ENCODE measurements at places on chromosomes 2 and 18.

DNA sequence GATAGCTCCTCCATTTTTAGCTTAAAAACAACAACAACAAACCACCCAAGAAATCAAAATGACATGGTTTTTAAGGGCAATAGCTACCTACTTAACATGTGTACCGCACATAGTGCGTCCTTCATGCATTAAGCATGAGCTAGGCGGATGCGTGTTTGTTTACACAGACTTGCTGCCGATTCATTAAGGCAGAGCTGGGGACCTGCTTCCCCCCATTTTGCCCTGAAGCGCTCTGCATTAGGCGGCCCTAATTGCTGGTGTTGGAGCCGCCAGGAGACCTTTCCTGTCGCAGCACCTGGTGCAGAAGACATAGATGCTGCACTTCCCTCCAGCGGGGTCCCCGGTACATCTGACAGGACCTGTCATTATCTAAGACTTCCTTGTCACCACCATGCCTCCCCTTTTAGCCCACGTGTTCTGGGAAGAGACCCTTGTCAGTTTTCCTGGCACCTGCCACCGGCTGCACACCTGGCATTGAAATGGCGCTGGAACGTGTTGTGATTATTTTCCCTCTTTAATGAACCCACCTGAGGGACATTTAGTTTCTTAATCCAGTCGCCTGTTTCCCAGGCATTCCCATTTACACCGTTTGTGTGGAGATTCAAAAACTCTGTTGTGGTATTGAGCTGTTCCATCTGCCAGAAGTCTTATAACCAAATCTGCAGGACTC lies 261.1 kb upstream of the RAB12 start:
- no peak for DNase-seq

GRCh38 chr2:238820916-238821315 lies 27.0 kb upstream of the TWIST2 start:
- DNase-seq = no peak

DNA sequence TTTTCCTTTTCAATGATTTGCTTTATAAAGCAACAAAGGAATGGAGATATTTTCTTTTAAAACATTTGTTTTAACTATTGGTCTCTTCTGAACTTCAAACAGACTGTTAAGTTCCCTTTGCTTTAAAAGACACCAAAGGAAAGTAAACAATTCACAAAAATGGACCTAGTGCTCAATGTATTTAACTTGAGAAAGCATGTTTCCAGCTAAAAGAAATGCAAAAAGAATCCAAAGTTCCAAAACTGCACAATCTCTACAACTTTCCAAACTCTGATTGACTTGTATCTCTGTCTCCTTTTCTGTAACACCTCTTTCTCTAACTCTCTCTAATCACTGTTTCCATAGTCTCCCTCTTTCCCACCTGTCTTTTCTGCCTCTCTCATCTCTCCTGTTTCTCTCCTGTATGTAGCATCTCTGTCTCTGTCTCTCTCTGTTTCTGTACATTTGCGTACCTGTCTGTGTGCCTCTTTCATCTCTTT lies 295.7 kb upstream of the SESTD1 start:
- DNase-seq = no peak

DNA sequence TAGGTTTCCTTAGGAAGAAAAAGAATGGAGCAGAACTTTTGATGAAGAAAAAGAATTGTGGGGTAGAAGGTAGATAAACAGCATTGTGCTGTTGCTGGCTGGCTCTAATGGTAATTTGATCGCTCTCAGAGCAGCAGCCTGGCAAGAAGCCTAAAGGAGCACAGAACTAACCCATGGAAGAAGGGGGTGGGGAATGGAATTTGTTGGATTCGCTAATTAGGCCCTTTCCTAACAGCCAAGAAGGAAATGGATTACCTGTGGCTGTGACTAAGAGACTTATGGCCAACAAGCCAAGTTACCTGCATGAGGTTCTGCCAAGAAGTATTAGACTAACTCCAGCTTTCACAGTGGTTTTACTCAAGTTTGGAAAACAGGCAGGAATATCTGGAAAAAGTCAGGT lies 210.6 kb downstream of the IKZF2 start:
- DNase-seq = no peak

DNA sequence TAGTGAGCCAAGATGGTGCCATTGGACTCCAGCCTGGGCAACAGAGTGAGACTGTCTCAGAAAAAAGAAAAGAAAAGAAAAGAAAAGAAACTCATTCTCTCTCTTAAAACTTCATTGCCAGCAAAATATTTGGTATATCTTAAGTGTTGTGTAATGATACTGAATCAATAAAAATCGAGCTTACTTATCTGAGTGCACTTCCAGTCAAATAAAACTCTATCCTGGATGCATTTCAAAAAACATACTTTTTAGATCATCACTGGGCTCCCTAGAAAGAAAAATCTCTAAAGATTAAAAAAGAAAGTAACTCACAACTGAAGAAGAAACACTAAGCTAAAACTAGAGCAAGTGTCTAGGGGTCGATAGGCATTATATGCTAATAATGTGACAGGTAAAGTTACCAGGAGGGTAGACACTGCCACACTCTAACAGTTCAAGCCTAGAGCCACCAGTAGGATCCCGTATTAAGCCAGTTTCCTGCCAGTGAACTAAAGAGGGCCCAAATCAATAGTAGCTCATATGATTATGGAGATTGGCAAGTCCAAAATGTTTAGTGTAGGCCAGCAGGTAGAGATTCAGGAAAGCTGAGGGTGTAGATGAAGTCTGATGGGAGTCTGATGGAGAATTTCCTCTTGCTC lies 242.1 kb upstream of the CYRIA start:
- DNase-seq = no peak

DNA sequence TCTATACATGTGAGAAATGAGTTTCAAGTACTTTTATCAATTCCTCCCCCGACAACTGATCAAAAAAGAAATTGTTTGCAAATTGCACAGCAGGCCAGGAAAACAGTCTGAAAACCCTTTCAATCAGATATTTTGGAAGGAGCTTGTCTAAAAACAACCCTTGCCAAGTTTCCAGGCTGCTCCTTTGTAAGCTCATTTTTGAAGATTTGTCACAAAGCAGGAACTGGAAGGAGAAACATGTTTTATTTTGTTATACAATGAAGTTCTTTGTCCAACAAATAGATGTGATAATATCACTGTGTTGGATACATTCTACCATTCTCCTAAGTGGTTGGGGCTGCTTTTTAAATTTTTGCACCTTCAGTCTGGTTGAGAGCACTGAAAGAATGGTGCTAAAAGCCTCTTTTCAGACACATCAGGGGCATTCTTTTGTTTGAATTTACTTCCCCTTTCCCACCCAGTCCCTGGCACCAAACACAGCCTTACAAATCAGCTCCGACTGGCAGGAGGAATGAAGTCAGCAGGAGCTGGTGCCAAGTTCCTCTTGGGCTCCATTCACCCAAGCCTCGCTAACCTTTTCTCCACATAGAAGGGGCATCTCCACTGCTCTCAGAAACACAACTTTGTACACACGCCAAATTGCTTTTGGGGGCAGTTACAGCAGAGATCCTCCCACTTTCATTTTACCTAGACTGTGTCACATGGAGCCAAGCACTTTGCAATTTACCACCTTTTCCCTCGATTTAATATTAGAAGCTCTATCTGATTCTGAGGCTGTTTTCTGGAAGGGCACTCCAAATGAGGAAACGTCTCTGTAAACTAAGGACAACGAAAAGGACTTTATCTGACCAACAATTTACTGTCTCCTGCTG lies 88.0 kb downstream of the C1D start:
- no peak for DNase-seq

DNA sequence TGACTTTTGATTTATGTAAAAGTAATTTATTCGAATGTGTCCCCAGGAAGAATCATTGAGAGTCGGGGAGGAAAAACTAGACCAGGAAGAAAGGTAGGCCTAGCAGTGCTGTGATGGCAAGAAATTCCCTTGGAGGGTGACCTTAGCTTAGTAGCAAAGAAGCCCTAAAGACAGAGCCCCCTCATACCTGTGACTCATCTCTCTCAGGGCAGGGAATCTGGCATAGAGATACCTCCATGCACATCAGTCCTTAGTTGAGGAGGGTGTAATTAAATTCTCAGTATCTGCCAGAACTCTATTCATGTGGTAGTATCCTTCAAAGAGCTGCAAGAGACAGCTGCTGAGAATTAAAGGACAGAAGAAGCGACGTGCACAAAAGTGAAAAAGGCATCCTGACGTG lies 360.3 kb downstream of the FBXO15 start:
- no peak for DNase-seq

DNA sequence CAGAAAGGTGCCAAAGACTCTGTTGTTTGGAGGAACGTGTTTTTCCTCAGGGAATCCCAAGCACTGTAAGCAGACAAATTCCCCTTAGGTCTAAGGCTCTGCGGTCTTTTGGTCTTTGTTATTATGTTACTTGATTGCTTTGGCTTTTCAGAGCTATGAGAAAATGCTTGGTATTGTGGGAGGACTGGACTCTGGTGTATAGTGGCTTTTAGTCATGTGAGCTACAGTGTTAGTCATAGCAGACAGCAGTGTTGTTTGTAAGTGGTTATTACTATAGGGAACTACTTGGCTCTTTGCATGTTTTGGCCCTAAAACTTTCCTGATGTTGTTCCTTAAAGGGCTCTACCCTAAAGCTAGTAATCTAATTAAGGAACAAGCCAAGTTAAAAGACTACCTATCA lies 956.2 kb upstream of the LRATD1 start:
- no peak for DNase-seq

DNA sequence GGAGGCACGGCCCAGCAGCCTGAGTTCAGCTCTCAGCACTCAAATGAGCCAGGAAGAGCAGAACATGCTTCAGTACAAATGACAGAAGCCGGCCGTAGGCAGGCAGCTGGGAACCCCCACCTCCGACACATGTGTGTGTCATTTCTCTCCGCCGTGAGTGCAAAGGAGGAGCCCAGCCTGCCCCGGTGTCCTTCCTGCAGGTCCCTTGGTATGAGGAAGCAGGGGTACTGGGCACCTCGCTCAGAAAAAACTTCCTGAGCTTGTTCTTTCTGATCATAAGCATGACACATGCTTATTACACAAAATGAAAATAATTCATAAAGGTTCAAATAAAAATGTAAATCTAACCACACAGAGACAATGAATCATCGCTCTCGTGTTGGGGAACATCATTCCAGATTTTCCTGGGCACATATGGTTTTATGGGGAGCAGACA lies 35.3 kb downstream of the KCNF1 start:
- no peak for DNase-seq

GRCh38 chr2:152730591-152731333 lies 12.3 kb downstream of the ARL6IP6 start:
- no peak for DNase-seq

- DNase-seq = no peak
Measured at GRCh38 chr2:3751806-3752205, 48.4 kb downstream of the DCDC2C start.

DNA sequence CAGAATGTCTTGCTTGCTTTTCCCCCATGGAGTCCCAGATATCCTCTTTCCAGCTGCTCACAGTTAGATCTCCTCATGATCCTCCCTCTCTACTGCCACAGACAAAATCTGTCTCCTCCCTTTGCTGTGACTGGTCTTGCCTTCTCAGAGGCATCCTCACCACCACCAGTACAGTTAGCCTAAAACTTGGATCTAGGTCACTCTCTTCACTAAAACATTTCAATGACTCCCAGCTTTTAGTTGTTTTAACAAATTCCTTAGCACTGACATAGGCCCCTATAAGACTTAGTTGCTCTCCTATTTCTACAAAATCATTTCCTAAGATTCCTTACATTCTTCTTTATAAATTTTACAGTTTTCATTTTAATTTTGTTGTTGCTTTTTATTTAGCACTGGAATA lies 734.2 kb upstream of the CHAC2 start:
- no peak for DNase-seq

DNA sequence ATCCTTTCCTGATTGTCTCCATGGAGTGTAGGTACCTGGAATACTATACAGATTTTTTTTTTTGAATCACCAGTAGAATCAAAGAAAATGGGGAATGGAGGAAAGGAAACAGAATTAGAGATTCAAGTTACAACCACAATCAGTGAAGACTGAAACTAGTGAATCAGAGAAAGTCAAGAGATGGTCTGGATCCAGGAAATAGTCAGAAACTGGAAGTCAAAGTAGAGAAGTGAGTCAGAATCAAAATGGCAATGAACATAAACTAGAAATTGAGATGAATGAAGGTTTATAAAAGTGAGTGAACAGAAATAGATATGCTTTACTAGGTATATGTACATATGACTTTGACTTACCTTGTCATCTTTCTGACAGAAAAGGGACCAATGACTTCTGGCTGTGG lies 579.0 kb downstream of the PLCL1 start:
- DNase-seq = no peak

- no peak for DNase-seq
Measured at GRCh38 chr18:74348581-74348980, 32.9 kb downstream of the C18orf63 start.

DNA sequence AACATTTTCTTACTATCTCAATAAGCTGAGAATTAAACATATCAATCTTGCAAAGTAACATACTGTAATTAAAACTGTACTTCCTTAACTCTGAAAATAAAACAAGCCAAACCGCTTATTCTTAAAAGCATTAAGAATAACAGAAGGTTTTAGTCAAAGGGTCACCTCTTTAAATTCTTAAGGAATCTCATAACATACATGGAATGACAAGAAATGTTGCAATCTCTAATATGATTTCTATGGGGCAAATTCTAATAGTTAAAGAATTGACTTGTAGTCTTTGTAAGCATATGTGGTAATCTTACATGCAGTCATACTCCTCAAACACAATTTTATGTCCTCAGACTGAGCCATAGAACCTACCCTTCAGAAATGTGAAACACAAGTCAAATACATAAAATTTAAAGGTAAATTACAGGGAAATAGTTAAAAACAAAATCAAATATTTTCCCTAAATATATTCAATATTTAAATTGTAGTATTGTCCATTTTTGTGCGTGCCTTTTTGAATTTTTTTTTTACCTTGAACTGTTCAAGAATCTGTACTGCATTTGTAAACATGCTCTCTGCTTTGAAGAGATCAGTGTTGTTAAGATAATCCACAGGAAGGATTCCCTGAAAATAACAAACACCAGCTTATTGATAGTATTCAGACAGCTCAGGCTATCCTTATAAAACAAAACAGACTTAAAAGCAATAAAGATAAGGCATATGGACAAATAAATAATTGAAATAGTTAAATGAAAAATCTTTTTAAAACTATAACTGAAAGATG lies 48.2 kb downstream of the PIGN start:
- DNase-seq = no peak

DNA sequence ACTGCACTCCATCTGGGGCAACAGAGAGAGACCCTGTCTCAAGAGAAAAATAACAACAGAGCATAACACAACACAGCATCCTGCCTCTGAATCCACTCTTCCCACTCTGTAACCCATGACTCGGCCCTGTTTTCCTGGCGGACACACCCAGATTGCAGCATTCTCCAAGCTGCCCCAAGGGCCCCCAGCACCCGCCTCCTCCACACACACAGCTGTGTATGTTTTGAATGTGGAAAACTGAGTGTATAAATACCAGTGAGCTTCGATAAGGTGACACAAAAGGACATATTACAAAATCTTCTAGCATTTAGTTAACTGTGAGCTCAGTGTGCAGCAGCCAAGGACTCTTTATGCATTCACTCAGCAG lies 13.0 kb downstream of the IMPA2 start:
- DNase-seq = peak; percentile 61

GRCh38 chr2:54867457-54867856 lies 144.0 kb downstream of the EML6 start:
- DNase-seq = no peak

- DNase-seq = no peak
Measured at GRCh38 chr2:38465789-38466127, 88.7 kb upstream of the ATL2 start.

All from RCC 7860 (cell line).